ENCODE measurements at places on chromosomes 11 and 22. TPM values are rescaled to one million over a fixed set of nuclear protein-coding genes. Genes with fewer than 3 reads are reported as not detected.

Gene YPEL1
- 9.1 TPM for total RNA-seq

Gene FOLH1
- total RNA-seq: 0.99 TPM

Gene RCOR2
- total RNA-seq: 2.4 TPM

Gene SERPIND1
- total RNA-seq: 0.05 TPM

Gene CREB3L1
- total RNA-seq: 1.3 TPM

Gene PC
- 3.4 TPM for total RNA-seq

Data from thymus (tissue), 14 donors.